ENCODE measurements at places on chromosomes 5 and 9.

- peak; percentile 64 for DNase-seq
These were observed 566.0 kb upstream of the CDH18 start for GRCh38 chr5:20554001-20554400.

GRCh38 chr9:94806307-94806893 is 79.9 kb downstream of the AOPEP start:
- DNase-seq = no peak

DNA sequence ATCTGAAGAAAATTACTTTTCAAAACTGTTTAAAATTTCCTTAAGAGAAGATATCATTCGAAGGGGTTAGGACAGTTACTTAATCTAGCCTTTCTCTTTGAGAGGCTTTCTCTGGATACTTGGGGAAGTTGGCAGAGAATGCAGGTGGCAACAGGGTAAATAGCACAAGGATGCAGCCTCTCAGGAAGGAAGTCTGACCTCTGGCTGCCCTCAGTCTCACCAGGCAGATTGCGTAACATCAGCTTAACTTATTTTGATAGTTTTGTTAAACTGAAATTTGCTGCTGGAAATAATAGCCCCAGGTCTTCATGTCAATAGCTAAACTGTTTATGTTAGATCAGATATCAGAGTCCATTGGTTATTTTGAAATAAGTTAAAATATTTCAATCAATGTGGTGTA is 20.4 kb downstream of the CCDC192 start:
- no peak for DNase-seq

DNA sequence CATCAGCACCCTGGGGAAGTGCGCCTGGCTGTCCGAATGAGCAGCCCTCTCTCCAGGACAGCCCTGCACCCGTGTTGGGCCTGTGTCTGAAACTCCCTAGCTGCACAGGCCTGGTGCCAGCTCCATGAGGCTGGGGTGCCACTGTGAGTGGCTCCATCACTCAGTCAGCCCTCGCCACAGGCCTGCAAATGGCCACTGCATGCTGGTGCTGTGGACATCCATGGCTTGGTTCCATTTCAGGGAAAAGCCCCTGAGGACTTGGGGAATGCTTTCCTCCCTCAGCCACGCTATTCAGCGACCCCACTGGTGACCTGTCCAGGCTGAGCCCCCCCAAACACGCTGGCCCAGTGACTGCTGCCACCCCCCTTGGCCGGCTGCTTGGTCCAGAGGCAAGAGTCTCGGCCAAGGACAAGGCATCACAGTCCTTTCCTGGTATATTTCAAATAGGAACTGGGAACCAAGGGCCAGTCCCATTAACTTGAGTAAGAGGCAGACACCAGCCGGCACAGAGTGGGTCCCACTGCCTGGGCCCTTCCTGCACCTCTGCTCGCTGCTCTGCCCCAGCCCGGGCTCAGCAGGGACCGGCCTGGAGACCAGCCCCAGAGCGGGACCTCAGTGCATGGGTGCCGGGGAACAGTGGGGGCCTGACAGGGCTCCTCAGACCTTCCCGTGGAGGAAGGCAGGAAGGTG is 181.3 kb downstream of the AUH start:
- no peak for DNase-seq

- peak; percentile 83 for DNase-seq
These were observed at the start of gene NXNL2 for GRCh38 chr9:88534456-88535225. NXNL2 (plus strand) TSS chr9:88535178; CDS start chr9:88535435, 257 bp downstream.

DNA sequence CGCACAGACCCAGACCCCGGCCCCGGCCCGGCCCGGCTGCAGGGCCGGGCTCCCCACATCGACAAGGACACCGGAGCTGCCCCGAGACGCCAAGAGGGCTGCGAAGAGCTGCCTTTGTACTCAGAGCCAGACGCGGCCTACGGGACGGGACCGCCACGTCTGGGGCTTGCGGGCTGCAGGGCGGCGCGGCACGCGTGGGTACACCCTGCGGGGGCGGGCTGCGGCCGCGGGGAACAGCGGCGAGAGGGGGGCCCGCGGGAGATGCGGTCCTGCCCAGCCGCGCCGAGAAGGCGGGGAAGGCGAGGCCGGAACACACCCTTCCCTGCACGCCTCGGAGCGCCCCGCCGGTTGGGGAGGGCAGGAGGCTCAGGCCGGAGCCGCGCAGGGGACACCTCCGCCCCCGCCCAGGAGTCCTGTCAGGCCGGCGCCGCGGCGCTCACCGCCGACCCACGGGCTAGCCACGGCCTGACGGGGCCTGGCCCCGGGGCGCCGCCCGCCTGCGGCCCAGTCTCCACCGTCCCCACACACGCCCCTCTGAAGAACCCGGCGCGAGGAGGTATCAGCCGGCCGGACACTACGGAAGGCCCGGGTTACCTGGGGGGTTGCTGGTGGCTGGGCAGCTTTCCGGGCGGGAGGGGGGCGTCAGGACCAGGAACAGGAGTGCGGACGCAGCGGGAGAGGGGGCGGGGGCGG is 478 bp downstream of the RAB14 start:
- DNase-seq = no peak

DNA sequence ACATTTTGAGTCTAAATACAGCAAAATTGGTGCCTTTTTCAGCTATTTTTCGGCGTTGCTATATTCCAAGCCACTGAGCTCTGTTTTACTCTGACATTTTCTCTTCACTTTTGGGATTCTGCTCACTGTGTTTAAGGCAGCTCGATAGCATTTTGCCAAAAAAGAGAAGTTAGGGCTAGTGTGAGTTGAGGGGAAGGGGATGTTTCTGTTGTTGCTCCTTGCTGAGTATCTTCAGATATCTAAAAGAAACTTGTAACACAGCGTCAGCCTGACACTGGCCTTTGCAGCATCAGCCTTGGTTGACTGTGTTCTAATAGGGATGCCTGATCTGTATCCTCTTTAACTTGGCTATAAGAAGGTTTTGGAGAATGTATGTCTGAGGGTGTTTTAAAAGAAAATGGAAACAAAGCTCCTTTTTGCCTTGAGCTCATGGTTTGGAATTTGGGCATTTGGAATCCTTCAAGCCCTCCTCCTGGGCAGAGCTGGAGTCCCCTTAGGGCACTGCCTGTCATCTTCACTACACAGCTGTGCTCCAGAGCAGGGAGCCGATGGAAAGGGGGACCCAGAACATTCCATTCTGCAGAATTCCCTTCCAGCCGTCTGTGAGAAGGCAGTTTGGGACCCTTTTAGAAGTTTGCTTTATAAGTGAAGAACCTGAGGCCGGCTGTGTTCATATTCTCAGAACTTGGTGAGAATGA is 63.0 kb downstream of the EXOSC2 start:
- DNase-seq = no peak

All from astrocyte of the spinal cord (primary cell).